ENCODE measurements at places on chromosomes 12 and 14.

- peak; percentile 90 for DNase-seq
Measured at GRCh38 chr12:52036587-52037171, 14.6 kb upstream of the NR4A1 start.

- no peak for DNase-seq
Measured at GRCh38 chr14:51185180-51185579, 54.9 kb upstream of the TMX1 start.

GRCh38 chr12:66947119-66947518 lies 268.2 kb upstream of the GRIP1 start:
- no peak for DNase-seq

GRCh38 chr12:55700255-55701018 lies 7.3 kb downstream of the ITGA7 start:
- DNase-seq: peak; percentile 13

DNA sequence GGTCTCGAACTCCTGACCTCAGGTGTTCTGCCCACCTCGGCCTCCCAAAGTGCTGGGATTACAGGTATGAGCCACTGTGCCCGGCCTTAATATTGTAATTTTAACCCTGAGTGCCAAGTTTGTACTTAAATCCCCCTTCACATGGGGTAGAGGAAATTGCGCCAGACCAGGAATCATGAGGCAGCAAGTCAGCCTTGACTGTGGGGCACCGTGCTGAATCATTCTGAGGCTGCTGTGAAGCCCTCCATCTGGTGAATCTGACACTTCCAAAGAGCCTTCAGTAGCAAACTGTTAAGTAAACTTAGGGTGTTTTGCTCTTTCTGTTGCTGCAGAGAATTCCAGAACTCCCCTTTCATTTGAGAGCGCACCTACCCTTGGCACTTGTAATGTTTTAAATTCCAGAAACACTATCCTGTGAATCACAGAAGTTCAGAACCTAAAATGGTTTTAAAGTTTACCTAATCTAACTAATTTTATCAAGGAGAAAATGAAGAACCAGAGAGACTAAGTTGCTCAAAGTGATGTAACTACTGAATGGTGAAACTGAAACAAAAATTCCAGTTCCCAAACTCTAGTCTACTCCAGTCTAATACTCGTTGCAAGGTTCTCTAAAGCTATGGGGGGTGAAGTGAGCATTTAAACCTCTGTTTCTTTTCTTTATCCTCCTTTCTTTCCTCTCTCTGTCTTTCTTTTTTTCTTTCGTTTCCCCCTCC lies 7.5 kb downstream of the HEBP1 start:
- DNase-seq: no peak

DNA sequence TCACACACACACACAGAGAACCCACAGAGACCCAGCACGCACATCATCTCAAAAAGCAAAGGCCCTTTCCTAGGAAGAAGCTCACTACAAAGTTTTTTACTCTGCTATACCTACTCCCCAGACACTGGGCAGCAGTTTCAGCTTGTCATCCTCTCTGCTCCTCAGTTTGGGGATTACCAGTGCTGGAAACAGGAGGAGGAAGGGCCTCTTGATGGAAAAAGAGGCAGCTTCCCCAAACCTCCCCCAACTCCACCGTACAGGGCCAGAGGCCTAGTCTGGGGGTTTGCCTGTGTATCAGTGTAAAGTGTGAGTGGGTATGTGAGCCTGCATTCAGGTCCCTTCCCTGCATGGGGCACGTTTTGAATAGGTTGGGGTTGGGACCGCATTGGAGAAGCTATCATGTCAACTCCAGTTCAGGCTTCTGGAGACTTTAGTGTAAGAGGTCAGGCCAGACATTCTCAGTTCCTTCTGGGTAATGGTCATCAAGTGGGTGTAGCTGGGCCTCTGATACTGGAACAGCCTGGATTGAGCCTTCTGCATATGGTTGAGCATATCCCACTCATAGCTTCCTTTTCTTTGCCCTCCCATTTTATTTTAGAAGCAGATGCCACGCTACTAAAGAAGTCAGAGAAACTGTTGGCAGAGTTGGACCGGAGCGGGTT lies 1.2 kb downstream of the REM2 start:
- DNase-seq: no peak

GRCh38 chr14:96011607-96012006 lies 27.6 kb upstream of the C14orf132 start:
- no peak for DNase-seq

Data from mucosa of descending colon (tissue), 3 donors.